ENCODE measurements at places on chromosomes 7 and 10.

- DNase-seq = no peak
These were observed 83.4 kb downstream of the ZRANB1 start for GRCh38 chr10:125025341-125025740.

- no peak for DNase-seq
These were observed 933.3 kb downstream of the GRID1 start for GRCh38 chr10:85433248-85433647.

- no peak for DNase-seq
These were observed 36.6 kb downstream of the SRPK2 start for GRCh38 chr7:105352018-105352612.

DNA sequence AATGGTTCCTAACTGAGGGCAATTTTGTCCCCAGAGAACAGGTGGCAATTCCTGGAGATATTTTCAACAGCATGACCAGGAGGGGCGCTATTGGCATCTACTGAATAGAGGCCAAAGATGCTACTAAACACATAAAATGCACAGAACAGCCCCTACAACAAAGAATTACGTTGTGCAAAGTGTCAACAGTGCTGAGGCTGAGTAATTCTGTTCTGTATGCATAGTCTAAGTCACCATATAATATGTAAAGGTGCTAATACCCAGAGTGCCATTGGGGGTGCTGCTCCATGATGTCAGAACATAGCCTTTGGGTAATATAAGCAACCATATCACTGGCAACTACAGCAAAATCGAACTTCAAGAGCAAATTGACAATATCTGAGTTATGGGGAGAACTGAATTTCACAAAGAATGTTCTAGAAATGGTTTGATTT lies 213.3 kb upstream of the PHYHIPL start:
- DNase-seq = no peak

- DNase-seq = no peak
These were observed 33.4 kb upstream of the PFKP start for GRCh38 chr10:3033925-3034324.

DNA sequence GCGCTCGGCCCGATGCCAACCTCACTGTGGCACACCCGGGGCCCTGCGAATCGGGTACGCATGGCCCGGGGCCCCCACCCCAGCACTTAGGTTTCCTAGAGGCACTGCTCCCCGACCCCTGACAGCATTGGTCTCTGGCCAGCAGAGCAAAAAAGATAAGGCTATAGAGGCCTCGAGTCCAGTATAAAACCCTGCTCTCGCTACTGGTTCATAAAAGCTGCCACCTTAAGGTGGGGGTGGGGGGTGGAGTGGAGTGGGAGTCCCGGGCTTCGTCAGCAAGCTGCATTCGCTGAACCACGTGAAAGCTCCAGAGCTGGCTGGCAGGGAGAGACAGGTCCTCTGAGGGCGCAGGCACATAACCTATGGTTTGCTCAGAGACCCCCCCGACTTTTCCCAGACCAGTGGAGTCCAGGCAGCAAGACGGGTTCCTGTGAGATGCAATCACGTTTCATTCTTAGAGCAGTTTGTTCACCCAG lies 1.3 kb downstream of the KAZALD1 start:
- peak; percentile 44 for DNase-seq

Data from SJCRH30 (cell line).